LoVo (cell line): ENCODE measurements at places on chromosomes 7 and 10.

GRCh38 chr7:30200591-30200990 is 65.8 kb downstream of the MTURN start:
- DNase-seq = no peak

- no peak for DNase-seq
These were observed 25.6 kb downstream of the ANKMY2 start for GRCh38 chr7:16619979-16620408.

GRCh38 chr7:87129848-87130247 is 22.4 kb upstream of the DMTF1 start:
- no peak for DNase-seq

- no peak for DNase-seq
These were observed 62.8 kb downstream of the CHST15 start for GRCh38 chr10:124030492-124031110.
